ENCODE measurements at places on chromosomes 1 and 21.

DNA sequence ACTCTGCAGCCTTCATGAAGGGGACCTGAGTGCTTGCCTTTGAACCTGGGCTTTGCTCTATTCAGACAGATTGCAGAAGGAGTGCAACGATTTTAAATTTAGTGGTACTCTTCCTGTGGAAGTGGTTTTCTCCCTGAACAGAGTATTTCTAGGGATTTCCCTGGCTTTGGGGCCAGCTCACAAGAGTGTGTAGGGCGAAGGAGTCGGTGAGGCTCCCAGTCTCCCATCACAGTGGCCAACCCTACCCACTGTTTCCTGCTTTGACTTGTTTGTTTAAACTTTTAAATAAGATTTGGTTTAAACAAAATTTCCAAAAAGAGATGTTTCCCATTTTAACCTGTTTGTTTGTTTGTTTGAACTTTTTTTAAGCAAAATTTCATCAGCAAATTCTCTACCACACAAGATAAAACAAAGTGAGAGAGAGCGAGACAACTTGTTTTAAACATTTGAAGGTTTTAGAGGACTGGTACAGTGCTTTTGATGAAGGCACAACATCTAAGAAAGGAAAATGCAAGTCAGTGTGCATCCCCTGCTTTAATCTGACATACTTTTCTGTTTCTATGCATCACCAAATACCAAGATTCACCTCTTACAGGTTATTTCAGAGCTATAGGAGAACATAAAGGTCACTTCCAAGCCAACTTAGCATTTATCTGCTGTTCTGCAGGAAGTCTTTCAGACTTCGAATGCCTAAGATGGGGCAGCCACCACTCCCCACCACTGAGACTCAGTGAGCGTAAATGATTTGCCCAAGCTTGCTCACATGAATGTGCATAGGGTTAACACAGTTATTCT lies 6.6 kb downstream of the SELP start:
- no peak for DNase-seq

DNA sequence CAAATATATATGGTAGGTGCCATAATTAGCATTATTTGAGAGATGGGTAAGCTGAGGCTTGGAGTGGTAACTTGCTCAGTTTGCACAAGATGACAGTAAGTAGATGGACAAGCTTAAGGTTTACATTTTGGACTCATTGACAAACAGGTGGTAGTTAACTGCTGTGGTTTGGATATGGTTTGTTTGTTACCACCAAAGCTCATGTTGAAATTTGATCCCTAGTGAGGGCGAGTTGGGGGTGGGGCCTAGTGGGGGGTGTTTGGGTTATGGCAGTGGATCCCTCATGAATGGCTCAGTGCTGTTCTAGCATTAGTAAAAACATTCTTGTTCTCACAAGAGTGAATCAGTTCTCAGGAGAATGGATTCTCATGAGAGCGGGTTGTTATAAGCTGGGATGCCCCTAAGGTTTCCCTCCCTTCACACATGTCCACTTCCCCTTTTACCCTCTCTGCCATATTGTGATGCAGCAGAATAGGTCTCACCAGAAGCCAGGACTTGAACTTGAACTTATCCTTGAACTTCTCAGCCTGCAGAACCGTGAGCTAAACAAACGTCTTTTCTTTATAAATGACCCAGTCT lies 6.6 kb upstream of the PRRX1 start:
- no peak for DNase-seq

- no peak for DNase-seq
Observed at GRCh38 chr1:43272576-43273571, 3.1 kb downstream of the TMEM125 start.

- no peak for DNase-seq
Observed at GRCh38 chr1:162182090-162182489, 112.6 kb downstream of the NOS1AP start.

DNA sequence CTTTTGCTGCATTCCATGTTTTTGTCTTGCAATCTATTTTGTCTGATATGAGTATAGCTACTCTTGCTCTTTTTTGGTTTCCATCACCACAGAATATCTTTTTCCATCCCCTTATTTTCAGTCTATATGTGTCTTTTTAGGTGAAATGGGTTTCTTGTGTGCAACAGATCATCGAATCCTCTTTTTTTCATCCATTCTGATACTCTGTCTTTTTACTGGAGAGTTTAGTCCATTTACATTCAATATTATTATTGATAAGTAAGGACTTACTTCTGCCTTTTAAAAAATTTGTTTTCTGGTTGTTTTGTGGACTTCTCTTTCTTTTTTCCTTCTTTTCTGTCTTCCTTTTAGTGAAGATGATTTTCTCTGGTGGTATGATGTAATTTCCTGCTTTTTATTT lies 64.6 kb upstream of the CD55 start:
- DNase-seq, result no peak

DNA sequence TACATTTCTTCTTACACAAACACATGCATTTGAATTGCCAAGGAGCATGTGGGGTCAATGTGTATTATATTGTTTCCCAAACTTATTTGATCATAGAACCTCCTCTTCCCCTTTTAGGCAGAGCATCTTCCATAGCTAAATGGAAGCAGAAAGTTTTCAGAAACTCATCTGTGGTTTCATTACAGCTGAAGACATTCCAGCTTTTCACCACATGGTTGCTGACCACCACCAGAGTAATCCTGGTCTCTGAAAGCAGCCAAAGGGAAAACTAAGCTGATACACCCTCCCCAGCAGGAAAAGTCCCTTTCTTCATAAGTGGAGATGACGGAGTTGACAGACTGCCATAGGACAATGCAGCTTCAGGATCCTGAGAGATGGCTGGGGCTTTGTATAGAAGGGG lies 30.2 kb upstream of the OTUD3 start:
- DNase-seq, result no peak

DNA sequence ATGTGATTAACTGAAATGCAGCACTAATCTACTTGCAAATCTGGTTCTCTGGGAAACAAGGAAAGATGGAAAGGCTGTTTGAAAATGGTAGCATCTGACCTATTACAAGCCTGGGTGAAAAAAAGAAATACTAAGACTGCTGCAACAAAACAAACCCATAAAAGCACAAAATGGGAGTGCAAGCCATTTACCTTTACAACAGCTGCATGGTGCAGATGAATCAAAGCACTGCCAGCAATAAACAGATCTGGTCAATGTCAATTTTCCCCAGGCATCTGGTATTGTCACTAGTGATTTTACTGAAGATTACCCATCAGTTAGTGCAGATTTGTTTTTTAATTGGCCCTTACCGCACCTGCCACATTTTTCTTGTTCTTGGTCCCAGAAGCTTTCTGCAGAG lies 1341.7 kb downstream of the PLA2G4A start:
- no peak for DNase-seq

DNA sequence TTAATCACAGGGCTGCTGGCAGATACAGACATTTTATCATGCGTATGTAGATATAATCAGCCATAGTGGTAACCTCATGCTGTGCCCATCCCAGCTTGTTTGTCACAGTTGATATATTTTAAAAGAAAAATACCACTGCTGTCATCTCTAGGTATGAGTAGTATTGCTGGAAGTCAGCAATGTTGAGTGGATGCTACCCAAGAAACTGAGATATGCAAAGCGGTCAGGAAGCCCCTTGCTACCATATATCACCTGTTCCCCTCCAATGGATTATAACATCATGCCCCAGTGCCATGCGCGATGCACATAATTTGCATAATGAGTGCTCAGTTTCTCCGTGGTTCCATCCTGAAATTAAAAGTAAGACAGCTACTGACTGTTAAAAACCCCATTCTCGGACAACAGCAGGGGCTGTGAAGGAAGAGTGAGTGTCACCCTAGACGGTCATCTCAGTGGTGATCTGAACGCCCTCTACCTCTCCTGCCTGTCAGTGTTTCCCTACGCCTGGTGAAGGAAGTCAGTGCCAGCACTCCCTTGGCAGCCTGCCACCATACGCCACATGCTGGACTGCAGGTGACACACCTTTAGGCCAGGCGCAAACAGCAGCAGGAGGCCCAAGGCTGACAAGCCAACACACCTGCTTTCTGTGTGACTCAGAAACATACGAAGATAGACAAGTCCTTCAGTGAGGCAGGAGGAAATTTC lies 2.7 kb downstream of the IL10RB start:
- DNase-seq, result no peak

- no peak for DNase-seq
Observed at GRCh38 chr1:186283374-186283773, 91.7 kb downstream of the TPR start.

DNA sequence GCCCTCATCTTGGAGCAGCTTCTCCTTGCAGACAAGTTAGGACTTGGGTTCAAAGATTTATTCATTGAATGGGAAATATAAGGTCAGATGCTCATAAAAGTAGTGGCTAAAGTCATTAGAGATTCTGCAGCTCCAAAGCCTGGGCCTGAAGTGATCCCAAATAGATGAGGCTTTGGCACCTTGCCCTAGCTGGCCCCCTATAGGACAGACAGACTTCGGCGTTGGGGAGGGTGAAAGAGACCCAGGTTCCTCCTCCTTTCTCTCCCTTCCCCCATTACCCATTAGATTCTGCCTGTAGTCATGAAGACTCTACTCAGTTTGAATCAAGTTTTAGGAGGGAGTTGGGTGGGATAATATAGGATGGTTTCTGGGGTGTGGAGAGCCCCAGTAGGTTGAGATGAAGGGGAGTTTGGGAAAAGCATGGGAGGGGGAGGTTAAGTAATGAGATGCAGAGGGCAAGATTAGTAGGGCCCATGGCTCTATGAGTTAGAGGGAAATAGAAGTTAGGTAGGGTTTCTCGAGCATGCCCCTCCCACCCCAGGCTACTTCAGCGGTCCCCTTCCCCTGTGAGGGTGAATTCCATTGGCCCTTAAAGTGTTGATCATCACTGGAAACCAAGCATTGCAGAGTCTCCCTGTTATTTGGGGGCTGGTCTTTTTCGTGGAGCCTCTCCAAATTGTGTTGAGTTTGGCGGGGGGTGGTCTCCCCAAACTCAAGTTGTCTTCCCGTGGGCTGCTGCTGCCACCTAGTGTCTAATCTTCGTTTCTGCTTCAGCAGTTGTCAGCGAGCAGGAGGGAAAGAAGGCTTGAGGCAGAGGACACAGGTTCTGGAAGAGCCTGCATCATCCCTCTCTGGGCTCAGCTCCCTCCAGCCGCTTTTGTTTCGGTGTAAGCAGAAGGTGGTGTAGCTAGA lies 2.1 kb upstream of the AHDC1 start:
- no peak for DNase-seq

GRCh38 chr1:184041731-184042130 lies 4.2 kb upstream of the COLGALT2 start:
- DNase-seq, result no peak

- no peak for DNase-seq
Observed at GRCh38 chr1:204366759-204367158, 7.0 kb upstream of the PLEKHA6 start.

GRCh38 chr1:228085287-228085951 lies 2.9 kb downstream of the ARF1 start:
- peak; percentile 43 for DNase-seq

- DNase-seq, result no peak
Observed at GRCh38 chr1:46150085-46150484, 17.7 kb upstream of the PIK3R3 start.

- no peak for DNase-seq
Observed at GRCh38 chr21:46448108-46448507, 10.6 kb upstream of the DIP2A start.

GRCh38 chr1:104878203-104878909 lies 1128.7 kb downstream of the AMY1C start:
- DNase-seq, result no peak

- peak; percentile 12 for DNase-seq
Observed at GRCh38 chr1:3543076-3544039, 68.0 kb downstream of the MEGF6 start.

DNA sequence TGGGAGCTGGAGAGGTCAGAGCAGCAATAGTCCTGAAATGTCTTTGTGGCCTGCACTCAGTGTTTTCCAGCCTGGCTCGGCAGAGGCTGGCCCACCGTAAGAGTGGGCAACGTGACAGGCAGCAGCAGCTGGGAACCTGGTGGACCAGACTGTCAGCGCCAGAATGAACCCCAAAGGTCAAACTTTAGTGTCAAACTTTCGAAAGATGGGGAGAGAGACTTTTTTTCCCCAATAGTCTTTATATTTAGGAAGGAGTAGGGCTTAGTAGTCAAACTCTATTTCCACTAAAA lies 10.3 kb downstream of the BLACAT1 start:
- DNase-seq, result no peak

GRCh38 chr21:17231124-17231523 lies 281.7 kb upstream of the CXADR start:
- no peak for DNase-seq

GRCh38 chr1:221149111-221149510 lies 269.9 kb downstream of the HLX start:
- DNase-seq, result peak; percentile 49

GRCh38 chr1:206662396-206663092 lies 22.2 kb upstream of the MAPKAPK2 start:
- DNase-seq, result no peak

DNA sequence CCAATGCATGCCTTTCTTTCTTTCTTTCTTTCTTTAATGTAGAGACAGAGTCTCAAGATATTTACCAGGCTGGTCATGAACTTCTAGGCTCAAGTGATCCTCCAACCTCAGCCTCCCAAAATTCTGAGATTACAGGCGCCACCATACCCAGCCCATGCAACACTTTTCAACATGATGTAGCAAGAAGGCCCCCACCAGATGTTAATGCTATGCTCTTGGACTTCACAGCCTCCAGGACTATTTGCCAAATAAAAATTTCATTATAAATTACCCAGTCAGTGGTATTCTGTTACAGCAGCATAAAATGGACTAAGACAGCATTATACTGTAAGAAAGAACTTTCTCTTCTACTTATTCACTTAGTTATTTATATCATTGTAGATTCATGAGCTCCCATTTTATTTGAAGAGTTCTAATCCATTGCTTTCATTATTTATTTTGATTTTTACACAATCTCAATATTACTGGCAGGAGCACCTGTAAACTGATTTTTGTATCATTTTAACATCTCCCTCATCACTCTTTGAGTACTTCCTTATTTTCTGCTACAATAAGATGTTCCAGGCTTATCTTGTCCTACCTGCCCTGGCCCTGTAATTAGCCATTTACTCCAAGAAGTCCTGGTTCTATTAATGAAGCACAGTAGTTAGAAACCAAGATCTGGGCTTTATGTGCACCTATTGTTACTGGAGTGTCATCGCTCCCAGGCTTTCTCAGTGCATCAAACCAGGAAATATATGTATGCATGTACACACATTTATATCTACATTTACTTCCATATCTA lies 4.8 kb upstream of the RCSD1 start:
- no peak for DNase-seq

- no peak for DNase-seq
Observed at GRCh38 chr1:17355898-17356297, 16.1 kb upstream of the PADI6 start.

DNA sequence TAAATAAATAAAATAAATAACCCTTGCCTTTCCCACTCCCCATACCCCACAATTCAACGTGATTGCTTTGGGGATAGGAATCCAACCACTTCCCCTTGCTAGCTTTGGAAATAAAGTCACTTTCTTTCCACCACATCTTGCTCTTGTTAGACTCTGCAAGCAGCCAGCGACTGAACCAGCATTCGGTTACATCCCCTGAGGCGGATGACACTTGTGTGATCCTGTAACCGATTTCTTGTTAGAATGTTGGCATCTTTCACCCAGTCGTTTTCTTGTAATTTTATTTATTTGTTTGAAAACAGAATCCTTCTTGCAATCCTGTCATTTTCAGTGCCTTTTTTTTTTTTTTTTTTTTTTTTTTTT lies 1.6 kb upstream of the IFNGR2 start:
- no peak for DNase-seq

Data from skeletal muscle cell (primary cell).